ENCODE measurements at places on chromosomes 4 and X. TPM values are rescaled to one million over a fixed set of nuclear protein-coding genes. Genes with fewer than 3 reads are reported as not detected.
A peak's percentile ranks its signal among the peaks of the same experiment; 100 is the strongest.

- DNase-seq: no peak
- H3K27me3 ChIP-seq: peaks cover 75% of the 10 kb centered on the region
Observed at GRCh38 chrX:39398215-39398962, 597.1 kb downstream of the MID1IP1 start.

GRCh38 chr4:159045321-159045720 is 57.6 kb upstream of the RAPGEF2 start:
- no peak overlapping the region for H3K27ac ChIP-seq
- H3K27me3 ChIP-seq: no peaks in the 10 kb centered on the region
- no peak for DNase-seq
- H3K4me3 ChIP-seq: no peak overlapping the region
- H3K4me1 ChIP-seq: no peaks in the 10 kb centered on the region

DNA sequence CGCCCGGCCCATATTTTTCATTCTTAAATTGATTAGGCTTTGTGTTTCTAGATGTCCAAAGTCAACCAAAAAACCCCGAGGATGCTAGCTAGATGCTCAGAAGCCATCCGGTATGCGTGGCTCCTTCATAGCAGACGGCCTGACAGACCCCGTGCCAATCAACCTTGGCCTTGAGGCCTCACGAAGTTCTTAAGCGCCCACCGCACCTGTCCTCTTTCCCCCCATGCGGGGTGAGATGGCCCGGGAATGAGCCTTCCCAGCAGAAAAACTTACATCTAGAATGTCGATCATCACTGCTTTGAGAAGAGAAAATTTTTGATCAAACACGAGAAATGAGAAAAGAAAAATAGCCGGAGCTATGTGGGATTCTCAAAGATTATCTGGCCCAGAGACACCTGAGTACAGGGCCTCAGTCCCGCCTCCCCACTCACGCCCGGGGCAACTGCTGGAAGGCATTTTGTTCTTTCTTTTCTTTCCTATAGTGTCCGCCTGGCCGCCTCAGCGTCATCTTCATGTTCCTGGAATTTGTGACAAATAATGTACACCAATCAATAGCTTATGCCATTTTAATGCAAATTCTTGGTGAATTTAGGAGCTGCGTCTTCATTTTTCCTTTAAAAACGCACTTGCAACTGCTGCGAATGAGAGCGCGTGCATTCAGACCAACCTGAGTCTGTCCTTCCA is 1.6 kb upstream of the NAT8L start:
- no peak overlapping the region for H3K27ac ChIP-seq
- no peaks in the 10 kb centered on the region for H3K36me3 ChIP-seq
- DNase-seq: no peak
- H3K4me1 ChIP-seq: no peaks in the 10 kb centered on the region
- peak overlapping the region; percentile 55 for H3K4me3 ChIP-seq

- H3K4me1 ChIP-seq: peaks cover 40% of the 10 kb centered on the region
- peaks cover 14% of the 10 kb centered on the region for H3K36me3 ChIP-seq
- H3K27ac ChIP-seq: no peak overlapping the region
- no peak overlapping the region for H3K4me3 ChIP-seq
- no peaks in the 10 kb centered on the region for H3K27me3 ChIP-seq
Observed at GRCh38 chr4:87078987-87079486, 141.4 kb downstream of the KLHL8 start.

- no peaks in the 10 kb centered on the region for H3K36me3 ChIP-seq
- H3K4me1 ChIP-seq: peaks cover 17% of the 10 kb centered on the region
- H3K4me3 ChIP-seq: peak overlapping the region; percentile 6
- peak overlapping the region; percentile 46 for H3K27ac ChIP-seq
- DNase-seq: peak; percentile 79
Observed at GRCh38 chr4:69707807-69708206, 52.6 kb downstream of the SULT1B1 start.

DNA sequence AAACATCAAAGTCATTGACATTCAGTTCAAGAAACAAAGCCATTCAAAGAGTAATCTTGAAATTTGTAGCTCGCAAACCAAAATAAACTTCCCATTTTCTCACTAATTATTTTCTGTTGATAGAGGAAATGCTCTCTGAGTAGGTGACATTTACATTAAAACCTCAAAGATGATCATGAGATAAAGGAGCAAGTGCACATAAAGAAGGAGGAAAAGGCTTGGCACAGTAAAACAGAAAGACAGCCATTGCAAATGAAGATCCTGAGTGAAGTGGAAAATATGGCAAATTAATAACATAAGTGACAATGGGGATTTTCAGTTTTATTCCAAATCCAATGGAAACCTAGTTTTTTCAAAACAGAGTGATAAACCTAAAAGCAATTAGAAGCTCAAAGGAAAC is 2320.8 kb downstream of the ARAP2 start:
- no peak overlapping the region for H3K4me3 ChIP-seq
- H3K36me3 ChIP-seq: no peaks in the 10 kb centered on the region
- H3K4me1 ChIP-seq: no peaks in the 10 kb centered on the region
- DNase-seq: no peak
- H3K27ac ChIP-seq: no peak overlapping the region

- H3K4me1 ChIP-seq: peaks cover 35% of the 10 kb centered on the region
- peak overlapping the region; percentile 47 for H3K27ac ChIP-seq
- H3K4me3 ChIP-seq: no peak overlapping the region
- no peaks in the 10 kb centered on the region for H3K36me3 ChIP-seq
- DNase-seq: peak; percentile 78
Observed at GRCh38 chr4:128354205-128354821, 66.7 kb upstream of the PGRMC2 start.

DNA sequence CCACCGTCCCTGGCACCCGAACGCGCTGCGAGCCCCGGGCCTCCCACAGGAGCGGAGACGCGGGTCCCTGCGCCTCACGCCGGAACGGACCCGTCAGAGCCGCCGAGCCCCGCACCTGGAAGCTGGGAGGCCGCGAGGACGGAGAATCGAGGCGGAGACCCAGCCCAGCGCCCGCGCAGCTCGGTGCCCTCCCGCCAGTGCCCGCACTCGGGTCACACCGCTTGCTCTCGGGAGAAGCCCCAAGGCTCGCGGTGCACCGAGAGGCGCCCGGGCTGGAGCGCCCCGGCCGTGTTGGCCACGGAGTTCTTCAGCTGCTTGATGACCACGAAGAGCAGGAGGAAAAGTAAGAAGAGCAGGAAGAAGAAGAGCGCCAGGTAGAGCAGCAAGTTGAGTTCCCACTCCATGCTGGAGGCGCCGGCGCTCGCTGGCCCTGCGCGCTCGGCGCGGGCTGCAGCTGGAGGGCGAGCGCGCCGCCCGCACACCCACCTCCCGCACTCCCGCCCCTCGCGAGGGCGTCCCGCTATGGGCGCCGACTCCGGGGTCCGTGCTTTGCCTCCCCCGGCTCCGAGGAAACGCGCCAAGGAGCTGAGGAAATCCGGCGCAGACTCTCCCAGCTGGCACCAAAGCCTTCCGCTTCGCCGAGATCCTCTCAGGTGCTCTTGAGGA is at the start of gene SMIM43:
SMIM43 (minus strand) TSS at position 463 of the 666 bp plus-strand sequence; CDS start at position 404, 59 bp downstream.
- no peaks in the 10 kb centered on the region for H3K36me3 ChIP-seq
- peak within 1 kb of the TSS; percentile 65 for H3K4me3 ChIP-seq
- peaks cover 9% of the 10 kb centered on the region for H3K4me1 ChIP-seq
- DNase-seq: no peak
- no peaks in the 10 kb centered on the region for H3K27me3 ChIP-seq

- no peak overlapping the region for H3K27ac ChIP-seq
- H3K4me1 ChIP-seq: no peaks in the 10 kb centered on the region
Observed at GRCh38 chrX:14616836-14617235, 87.5 kb downstream of the GLRA2 start.

DNA sequence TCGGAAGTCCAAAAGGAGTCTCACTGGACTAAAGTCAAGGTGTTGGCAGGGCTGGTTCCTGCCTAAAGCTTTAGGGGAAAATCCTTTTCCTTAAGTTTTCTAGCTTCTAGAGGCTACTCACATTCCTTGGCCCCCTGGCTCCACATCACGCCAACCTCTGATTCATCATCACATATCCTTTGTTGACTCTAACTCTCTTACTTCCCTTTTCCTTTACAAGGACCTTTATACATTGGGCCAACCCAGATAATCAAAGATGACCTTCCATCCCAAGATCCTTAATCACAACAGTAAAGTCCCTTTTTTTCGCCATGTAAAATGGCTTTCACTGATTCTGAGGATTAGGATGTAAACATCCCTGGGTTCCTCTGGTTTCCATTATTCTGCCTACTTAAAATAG is 146.4 kb upstream of the DCAF8L1 start:
- H3K36me3 ChIP-seq: peaks cover 4% of the 10 kb centered on the region
- no peak for DNase-seq
- H3K27me3 ChIP-seq: no peaks in the 10 kb centered on the region
- no peak overlapping the region for H3K27ac ChIP-seq

DNA sequence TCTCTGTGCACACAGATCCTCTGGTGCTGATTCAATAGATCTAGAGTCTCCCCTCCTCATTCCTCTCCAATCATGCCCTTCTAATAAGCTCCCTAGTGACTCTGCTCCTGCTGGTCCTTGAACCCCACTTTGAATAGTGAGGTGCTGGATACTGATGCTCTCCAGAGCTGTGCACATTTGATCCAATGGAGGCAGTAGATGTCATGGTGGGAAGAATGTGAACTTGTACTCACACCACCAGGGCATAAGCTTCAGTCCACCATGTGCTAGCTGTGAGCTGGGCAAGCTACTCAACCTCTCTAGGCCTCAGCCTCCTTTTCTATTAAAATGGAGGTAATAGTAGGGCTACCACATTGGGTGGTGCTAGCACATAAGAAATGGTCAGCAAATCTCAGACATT is 241.1 kb downstream of the SPATA18 start:
- no peaks in the 10 kb centered on the region for H3K27me3 ChIP-seq
- no peak overlapping the region for H3K4me3 ChIP-seq
- no peaks in the 10 kb centered on the region for H3K4me1 ChIP-seq
- H3K27ac ChIP-seq: no peak overlapping the region
- DNase-seq: no peak

GRCh38 chr4:122688529-122689140 is 43.9 kb upstream of the BBS12 start:
- H3K4me3 ChIP-seq: no peak overlapping the region
- no peaks in the 10 kb centered on the region for H3K36me3 ChIP-seq
- H3K4me1 ChIP-seq: no peaks in the 10 kb centered on the region
- H3K27ac ChIP-seq: no peak overlapping the region
- no peaks in the 10 kb centered on the region for H3K27me3 ChIP-seq
- no peak for DNase-seq

GRCh38 chrX:138651494-138651893 is 60.0 kb downstream of the FGF13 start:
- H3K4me1 ChIP-seq: no peaks in the 10 kb centered on the region
- no peak for DNase-seq
- H3K36me3 ChIP-seq: no peaks in the 10 kb centered on the region
- H3K27me3 ChIP-seq: peaks cover 11% of the 10 kb centered on the region
- no peak overlapping the region for H3K27ac ChIP-seq
- no peak overlapping the region for H3K4me3 ChIP-seq

DNA sequence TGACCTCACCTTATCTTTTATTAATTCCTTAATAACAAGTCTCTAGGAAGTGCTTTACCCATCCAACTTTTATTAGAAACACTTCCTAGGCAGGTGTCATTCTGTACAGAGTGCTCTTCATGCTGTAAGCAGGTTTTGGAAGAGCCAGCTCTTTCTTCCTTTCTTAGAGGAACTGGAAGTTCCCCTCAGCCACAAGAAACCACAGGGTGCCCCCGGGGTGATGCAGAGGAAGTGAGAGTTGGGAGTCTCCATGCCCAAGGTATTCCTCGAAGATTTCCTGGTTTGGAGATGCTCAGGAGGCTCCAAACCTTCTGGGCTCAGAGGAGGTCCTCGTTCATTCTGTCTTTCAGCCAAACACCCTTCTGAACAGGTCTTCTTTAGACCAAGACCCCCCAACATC is 83.8 kb downstream of the EGF start:
- DNase-seq: no peak
- H3K27ac ChIP-seq: no peak overlapping the region
- H3K27me3 ChIP-seq: no peaks in the 10 kb centered on the region
- no peaks in the 10 kb centered on the region for H3K36me3 ChIP-seq
- no peaks in the 10 kb centered on the region for H3K4me1 ChIP-seq

GRCh38 chr4:119477412-119478053 is 151.1 kb downstream of the PDE5A start:
- no peak for DNase-seq
- H3K27me3 ChIP-seq: no peaks in the 10 kb centered on the region
- peaks cover 22% of the 10 kb centered on the region for H3K36me3 ChIP-seq
- H3K4me1 ChIP-seq: no peaks in the 10 kb centered on the region

- no peak for DNase-seq
- H3K27me3 ChIP-seq: no peaks in the 10 kb centered on the region
- no peaks in the 10 kb centered on the region for H3K4me1 ChIP-seq
- no peaks in the 10 kb centered on the region for H3K36me3 ChIP-seq
- H3K27ac ChIP-seq: no peak overlapping the region
Observed at GRCh38 chr4:174058846-174059245, 224.6 kb downstream of the FBXO8 start.

DNA sequence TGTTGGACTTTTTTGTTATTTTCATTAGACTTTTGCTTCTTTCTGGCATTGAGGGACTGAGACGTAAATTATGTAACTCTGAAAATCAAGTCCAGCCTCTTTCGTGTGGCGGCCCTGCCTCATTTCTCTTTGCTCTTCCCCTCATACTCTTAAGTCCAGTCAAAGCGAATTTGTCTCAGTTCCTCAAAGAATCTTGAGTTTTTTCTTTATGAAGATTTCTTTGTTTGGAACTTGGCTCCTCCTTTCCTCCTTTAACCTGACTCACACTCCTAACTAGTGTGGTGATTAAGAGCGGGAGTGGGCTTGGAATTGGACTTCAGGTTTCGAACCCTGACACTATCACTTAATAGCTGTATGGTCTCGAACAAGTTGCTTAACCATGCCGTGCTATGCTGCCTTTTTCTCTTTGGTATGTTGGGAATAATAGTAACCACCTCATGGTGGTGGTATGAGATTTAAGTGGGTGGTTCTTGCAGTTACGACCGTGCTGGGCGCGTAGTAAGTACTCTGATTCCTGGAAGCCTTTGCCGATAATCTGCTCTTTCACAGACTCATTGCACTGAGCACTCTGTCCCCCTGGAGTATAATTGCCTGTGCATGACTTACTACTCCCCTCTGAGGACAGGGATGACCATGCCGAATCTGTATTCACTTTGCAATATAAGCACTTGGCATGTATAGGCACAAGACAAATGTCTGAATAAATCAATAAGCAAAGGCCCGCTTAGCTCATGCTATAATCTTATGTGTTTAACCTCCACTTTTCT is 19.1 kb downstream of the FNIP2 start:
- no peak for DNase-seq
- peaks cover 13% of the 10 kb centered on the region for H3K4me1 ChIP-seq
- H3K27me3 ChIP-seq: no peaks in the 10 kb centered on the region
- H3K27ac ChIP-seq: no peak overlapping the region

DNA sequence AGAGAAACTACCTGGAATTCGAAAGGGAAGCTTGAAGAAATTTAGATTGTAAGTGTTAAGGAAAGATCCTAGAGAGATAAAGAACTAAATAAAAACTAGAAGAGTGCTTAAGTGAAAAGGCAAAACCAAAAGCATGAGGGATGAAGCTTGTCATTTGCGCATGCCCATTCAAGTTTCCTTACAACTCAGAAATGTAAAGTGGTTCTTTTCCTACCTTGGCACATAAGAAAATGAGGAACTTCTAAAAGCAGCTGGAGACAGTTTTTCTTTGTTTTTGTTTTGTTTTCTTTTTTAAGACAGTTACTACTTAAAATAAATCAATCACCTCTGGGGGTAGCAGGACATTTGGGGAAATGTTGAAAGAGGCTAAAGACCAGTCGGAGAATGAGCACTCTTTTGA is 1304.4 kb upstream of the PCDH7 start:
- no peaks in the 10 kb centered on the region for H3K27me3 ChIP-seq
- H3K4me3 ChIP-seq: no peak overlapping the region
- H3K36me3 ChIP-seq: no peaks in the 10 kb centered on the region
- DNase-seq: no peak

Gene QRFPR
- total RNA-seq: 8.4 TPM

Gene FRMPD4
- not detected for total RNA-seq

Gene CCDC110
- total RNA-seq: 0.47 TPM

Gene DRD5
- total RNA-seq: not detected

Gene ADH1B
- 24.2 TPM for total RNA-seq

Gene RHOXF2B
- not detected for total RNA-seq

Gene SYN1
- total RNA-seq: 0.27 TPM

Gene CFAP99
- total RNA-seq: 0.16 TPM
